ENCODE measurements at places on chromosomes 1 and 21. TPM values are rescaled to one million over a fixed set of nuclear protein-coding genes. Genes with fewer than 3 reads are reported as not detected.

The NR1I3 gene
- total RNA-seq = not detected

The HSD3B1 gene
- not detected for total RNA-seq

The CLEC20A gene
- total RNA-seq = not detected

The AK4 gene
- 47.5 TPM for total RNA-seq

The OPTC gene
- total RNA-seq = not detected

The ERG gene
- not detected for total RNA-seq

The RGS5 gene
- total RNA-seq = 6.9 TPM

The RIPK4 gene
- total RNA-seq = 54.8 TPM

The OPRD1 gene
- total RNA-seq = 6.9 TPM

The GUCA2A gene
- not detected for total RNA-seq

The DTL gene
- total RNA-seq = 60.8 TPM

All from A375 (cell line).